ENCODE measurements at places on chromosomes 4 and X. TPM values are rescaled to one million over a fixed set of nuclear protein-coding genes. Genes with fewer than 3 reads are reported as not detected.

CFAP47 gene
- under 0.01 TPM for polyA plus RNA-seq

BMP15 gene
- not detected for polyA plus RNA-seq

PRR32 gene
- polyA plus RNA-seq, result not detected

GRCh38 chrX:107716118-107716684 lies 59.4 kb downstream of the TSC22D3 start:
- no peak for DNase-seq

GRCh38 chr4:110109455-110109854 lies 89.0 kb downstream of the ELOVL6 start:
- DNase-seq, result no peak

GRCh38 chrX:10085223-10085622 lies 71.6 kb upstream of the CLCN4 start:
- DNase-seq, result no peak

Data from keratinocyte (primary cell).